ENCODE measurements at places on chromosomes 16 and 17.
A peak's percentile ranks its signal among the peaks of the same experiment; 100 is the strongest.

DNA sequence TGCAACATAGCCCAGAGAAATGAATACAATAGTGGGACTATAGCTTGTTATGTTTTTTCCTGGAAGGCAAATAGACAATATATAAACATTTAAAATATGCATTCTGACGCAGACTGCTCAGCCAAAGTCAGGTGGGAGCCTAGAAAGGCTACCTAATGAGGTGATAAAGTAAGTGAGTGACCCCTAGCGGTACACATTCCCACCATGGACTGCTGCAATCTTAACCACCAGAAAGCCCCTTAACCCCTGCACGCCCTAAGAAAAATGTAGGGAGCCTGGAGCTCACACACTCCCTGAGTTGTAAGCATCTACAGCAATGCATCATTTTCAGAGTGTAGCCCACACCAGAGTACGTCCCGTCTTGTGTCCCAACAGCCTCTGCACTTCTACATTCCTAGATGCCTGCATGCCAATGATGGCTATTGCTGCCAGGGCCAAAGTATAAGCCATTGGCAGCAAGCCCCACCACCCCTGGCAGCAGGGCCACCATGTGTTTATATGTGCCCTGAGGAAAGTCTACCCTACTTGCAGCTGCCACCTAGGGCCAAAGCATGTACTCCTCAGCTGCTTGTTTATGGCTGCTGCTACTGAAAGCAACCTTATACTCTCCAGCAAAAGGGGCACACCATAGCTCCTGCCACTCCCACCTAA, 127.6 kb downstream of the KIF2B start:
- no peak for DNase-seq

DNA sequence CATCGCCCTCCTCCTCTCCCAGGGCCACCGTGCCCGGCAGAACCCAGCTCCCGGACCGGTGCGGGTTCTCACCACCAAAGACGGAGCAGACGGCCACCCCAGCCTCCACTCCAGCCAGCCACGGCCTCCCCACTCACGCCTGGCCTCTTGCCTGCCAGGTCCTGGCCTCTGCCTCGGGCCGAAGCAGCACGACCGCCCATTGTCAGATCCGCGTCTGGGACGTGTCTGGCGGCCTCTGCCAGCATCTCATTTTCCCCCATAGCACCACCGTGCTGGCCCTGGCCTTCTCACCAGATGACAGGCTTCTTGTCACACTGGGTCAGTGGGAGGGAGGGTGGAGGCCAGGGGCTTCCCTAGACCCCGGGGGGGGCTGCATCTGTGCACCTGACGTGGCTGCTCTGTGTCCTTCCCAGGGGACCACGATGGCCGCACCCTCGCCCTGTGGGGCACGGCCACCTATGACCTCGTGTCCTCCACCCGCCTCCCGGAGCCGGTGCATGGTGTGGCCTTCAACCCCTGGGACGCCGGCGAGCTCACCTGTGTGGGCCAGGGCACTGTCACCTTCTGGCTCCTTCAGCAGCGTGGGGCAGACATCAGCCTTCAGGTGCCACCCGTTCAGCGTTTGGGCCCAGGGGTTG, 6.6 kb upstream of the RHOT2 start:
- DNase-seq: no peak

GRCh38 chr17:77353684-77354419, 213.1 kb downstream of the SEC14L1 start:
- no peak for DNase-seq

DNA sequence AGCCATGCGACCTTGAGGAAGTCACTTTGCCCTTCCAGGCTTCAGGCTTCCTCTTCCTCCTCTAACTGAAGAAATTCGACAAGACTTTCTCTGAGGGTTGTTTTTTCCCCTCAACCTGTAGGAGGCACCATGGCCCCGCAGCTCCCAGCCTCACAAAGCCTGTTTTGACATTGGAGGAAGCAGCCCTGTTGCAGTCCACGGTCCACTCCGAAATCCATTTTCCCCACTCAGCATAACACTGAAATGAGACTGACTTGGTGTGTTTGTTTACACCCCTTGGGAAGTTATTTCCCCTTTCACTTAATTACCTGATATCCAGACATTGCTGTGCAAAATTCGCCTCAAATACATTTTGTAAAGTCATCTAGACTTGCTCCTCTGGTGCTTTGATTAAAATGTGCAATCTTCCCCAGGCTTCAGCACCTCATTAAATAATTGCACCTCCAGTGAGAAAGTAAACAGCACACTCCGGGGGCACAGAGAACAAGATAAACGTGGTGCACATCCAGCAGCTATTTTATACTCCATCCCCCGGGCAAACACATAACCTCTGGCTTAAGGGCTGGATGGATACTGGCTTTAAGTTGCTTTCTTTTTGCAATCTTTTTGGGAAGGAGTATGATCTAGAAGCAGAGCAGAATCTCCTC, 41.4 kb upstream of the PIRT start:
- no peak for DNase-seq

DNA sequence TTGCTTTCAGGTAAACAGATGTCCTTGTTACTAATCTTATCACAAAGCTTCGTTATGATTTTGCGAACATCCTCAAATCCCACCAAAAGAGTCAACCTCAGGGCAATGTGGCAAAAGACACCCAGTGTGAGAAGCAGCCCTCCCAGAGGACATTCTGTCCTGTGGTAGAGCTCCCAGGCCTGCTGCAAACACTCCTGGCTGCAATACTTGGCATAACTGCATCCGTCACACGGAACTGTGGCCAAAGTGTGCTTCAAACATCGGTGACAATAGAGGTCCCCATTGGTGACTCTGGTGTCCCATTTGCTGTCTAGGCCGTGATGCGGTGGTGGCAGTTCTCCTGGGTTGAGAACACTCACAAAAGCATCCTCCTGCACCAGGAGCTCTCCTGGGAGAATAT, 29.5 kb downstream of the SMYD4 start:
- no peak for DNase-seq

- DNase-seq: no peak
Observed at GRCh38 chr16:85935391-85935973, 36.5 kb downstream of the IRF8 start.

GRCh38 chr17:43683928-43684653, 22.4 kb upstream of the MEOX1 start:
- DNase-seq: no peak

- DNase-seq: no peak
Observed at GRCh38 chr17:45915263-45915662, 20.9 kb downstream of the MAPT start.

DNA sequence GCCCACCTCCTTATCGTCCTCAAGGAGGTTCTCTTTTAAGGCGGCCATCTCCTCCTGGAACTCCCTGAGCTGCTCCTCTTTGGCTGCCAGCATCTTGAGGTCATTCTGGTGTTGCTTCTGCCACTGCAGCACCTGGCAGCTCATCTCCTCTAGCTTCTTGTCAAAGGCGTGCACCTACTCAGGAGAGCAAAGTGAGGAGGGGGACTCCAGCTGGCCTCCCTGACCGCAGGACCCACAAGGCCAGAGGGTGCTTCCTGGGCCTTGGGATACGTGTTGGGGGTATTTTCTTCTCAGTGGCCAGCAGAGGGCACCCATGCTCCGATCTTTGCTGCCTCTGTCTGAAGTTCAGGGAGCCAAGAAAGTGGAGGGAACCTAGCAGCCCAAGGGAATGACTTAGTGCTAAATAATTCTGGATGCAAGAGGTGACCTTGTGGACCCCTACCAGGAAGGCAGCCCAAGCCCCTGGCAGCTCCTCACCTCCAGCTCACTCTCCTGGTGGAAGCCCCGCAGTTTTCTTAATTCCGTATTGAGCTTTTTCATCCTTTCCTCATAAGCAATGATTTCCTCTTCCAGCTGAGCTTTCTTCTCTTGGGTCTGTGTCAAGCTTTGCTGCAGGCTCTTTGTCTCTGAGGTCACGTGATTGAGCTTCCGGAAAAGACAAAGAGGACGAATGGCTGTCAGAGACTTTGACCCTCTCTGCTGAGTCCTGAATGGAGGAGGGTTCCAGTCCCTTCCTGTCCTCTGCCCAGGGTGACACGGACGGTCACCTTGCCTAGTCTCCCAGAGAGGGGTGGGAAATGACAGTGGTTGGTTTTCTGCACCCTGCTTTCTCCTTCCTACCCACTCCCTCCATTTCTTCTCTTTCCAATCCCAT, 31.4 kb downstream of the DHX38 start:
- peak; percentile 5 for DNase-seq

DNA sequence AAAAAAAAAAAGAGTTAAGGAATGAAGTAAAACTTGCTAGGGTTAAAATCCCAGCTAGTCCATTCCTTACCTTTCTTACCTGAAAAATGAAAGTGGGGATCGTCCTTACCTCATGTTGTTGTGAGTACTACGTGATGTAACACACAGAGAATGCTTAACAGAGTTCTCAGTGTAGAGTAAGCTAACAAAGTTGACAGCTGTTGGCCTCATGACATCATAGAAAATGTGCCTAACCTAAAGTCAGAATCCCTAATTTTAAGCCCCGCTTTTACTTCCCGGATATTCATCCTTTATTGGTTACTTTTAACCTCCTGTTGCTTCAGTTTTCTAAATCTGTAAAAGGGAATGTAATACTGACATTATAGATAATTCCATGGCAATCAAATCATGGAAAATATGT, 505.8 kb upstream of the HSBP1 start:
- DNase-seq: no peak

- DNase-seq: no peak
Observed at GRCh38 chr17:27259356-27259755, 34.6 kb upstream of the WSB1 start.

DNA sequence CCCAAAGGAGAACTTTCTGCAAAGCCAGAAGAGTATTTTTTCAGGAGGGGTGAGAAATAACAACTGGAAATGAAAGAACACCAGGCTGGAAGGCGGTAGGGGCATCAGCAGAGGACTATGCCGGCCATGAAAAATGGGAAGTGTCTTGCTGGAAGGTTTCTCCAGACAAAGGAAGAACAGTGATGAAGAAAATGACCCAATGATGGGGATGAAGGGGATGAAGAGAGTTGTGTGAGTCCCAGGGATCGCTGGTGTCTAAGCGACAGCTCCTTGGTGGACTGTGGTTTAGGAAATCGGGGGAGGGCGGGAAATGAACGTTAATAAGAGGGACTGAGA, 623 bp downstream of the TTLL6 start:
- DNase-seq: no peak

DNA sequence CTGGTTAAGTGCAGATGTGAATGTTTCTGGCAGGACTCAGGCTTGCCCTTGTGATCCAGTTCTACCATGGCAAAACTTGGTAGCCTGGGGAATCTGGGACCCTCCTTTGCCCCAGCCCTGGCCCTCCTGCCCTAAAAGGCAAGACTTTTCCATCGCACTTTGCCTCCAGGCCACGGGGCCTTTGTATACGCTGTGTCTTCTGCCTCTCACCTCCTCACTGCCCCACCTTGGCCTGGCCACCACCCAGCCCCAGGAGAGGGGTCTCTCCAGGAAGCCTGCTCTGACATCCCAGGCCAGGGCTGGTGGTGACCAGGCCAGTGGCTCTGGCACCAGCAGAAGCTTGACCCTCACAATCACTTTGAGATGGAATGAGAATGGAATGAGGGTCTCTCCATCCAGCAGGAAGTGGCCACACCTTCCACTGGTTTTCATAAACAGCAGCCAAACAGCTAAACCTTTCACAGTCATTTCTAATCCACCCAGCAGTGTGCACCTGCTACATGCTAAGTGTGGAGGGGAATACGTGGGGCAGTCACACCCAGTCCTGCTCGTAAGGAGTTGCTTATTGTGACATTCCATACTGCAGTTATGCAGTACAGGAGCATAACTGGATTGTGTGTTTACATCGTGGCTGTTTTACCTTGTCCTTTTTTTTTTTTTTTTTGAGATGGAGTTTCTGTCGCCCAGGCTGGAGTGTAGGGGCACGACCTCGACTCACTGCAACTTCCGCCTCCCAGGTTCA, 1.6 kb upstream of the MRPL38 start:
- DNase-seq: no peak

DNA sequence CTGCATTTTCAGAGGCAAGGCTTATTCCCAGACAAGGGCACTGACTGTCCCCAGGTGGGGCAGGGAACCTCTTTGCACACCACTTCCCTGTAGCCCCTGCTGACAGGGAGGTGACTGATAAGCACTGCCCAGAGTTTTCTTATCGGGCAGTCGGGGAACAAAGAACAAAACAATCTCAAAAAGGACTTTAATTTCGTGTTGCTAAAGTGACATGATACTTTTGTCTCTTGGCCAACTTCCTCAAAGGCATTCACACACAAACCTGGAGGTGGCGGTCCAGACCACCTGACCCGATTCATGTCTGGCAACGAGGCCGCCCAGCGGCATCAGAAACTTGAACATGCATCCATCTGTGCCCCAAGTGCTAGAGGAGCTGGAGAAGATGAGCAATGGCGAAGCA, 28.9 kb downstream of the ZDHHC7 start:
- DNase-seq: no peak

- DNase-seq: no peak
Observed at GRCh38 chr17:14793237-14793636, 471.9 kb downstream of the PMP22 start.

GRCh38 chr17:59668816-59669215, 38.4 kb downstream of the PTRH2 start:
- DNase-seq: no peak

DNA sequence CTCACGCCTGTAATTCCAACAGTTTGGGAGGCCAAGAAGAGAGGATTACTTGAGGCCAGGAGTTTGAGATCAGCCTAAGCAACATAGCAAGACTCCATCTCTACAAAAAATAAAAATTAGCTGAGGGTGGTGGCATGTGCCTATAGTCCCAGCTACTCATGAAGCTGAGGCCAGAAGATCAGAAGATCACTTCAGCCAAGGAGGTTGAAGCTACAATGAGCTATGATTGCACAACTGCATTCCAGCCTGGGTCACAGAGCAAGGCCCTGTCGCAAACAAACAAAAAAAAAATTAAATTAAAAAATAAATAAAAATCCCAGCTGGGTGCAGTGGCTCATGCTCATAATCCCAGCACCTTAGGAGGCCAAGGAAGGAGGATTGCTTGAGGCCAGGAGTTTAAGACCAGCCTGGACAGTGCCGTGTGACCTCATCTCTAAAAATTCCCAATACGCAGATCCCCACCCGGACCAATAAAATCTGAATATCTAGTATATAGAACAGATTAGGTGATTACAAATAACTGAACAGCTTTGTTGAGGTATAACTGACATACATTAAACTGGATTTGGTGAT, 18.2 kb upstream of the ATF7IP2 start:
- DNase-seq: no peak

All from NCI-H187 (cell line).